ENCODE measurements at places on chromosomes 1 and 21.

- no peak for DNase-seq
Measured at GRCh38 chr1:15662477-15662876, 21.6 kb upstream of the PLEKHM2 start.

GRCh38 chr1:100536031-100536430, 1.9 kb upstream of the GPR88 start:
- DNase-seq, result no peak

GRCh38 chr1:164635803-164636731, 77.1 kb downstream of the PBX1 start:
- DNase-seq, result no peak

DNA sequence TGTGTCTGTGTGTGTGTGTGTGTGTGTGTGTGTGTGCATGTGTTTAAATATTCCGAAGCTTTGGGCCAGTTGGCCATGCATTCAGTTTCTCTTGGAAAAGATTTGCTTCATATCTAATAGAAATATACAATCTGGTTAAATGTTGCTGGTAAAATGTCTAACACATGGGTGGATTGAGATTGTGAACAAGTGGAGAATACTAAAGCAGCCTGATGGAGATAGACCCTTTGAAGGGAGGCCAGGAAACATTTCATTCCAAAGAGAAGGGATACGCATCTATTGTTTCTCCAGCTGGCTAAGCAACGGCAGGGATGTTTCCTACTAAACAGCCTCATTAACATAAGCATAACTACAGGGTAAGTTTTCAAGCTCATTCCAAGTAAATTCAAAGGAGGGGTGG, 257.5 kb upstream of the PTBP2 start:
- no peak for DNase-seq

GRCh38 chr21:42593007-42593814, 60.2 kb upstream of the PDE9A start:
- DNase-seq, result peak; percentile 90

GRCh38 chr1:208177656-208178055, 66.5 kb downstream of the PLXNA2 start:
- no peak for DNase-seq

- DNase-seq, result no peak
Measured at GRCh38 chr1:65483993-65484754, 63.7 kb downstream of the LEPR start.

DNA sequence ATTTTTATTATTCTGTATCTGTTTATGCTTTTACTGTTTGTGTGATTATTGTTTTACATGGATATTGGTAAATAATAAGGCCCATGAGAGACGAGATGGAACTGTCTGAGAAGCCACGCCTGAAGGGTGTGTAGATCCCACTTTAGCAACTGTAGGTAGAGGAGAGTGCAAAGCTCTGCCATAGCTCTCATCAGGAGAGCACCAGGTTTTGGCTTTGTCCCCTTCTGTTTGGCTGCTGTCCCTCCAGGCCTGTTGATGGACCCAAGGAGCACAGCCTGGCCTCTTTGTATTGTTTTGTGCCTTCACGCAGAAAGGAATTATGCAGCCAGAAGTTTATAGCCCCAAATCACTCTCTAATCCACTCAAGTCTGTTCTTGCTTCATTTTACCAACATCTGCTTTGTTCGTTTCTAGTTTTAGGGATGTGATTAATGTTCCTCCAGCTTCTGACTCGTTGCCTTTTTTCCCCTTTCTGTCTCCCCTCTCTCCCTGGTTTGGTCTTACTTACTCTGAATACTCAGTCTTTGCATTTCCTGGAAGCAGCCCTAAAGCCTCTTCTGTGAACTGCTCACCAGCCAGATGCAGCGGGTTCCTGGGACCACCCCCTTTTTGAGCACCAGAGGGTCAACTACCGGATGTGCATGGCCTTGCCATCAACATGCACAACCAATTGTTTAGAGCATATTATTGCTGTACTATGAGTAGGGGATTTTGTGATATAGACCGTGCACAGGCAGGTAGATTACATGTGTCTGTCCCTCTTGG, 127.3 kb downstream of the HHAT start:
- peak; percentile 69 for DNase-seq

DNA sequence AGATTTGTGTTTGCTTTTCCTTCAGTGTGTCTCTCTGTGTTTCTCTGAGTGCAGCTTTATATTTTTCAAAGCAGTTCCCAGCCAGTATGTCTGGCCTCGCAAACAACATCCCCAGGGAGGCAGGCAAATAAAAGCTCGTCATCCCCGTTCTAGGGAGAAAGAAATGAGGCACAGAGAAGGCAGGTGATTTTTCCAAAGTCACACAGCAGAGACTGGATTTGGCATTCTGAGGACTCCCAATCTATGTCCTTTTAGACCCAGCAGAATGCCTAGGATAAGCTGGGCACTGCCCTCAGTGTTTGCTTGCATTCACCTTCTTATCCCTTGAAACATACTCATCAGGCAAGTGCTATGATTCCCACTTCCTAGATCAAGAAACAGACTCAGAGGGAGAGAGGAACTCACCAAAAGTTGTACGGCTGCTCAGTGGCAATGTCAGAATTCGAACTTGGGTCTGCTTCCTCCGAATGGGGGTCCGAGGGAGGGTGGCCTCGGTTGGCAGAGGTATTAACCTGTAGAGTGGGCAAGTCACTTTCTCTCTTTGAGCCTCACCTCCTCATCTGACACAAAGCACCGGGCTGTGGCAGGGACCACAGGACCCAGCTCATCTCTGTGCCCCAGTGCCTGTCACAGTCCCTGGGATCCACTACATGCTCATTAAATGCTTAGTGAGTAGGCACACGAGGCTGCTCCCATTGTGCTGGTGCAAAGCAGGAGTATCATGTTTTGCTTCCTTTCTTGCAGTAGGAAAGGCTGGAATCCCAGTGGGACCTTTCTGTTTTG, 4.2 kb downstream of the RAP1GAP start:
- DNase-seq, result no peak

DNA sequence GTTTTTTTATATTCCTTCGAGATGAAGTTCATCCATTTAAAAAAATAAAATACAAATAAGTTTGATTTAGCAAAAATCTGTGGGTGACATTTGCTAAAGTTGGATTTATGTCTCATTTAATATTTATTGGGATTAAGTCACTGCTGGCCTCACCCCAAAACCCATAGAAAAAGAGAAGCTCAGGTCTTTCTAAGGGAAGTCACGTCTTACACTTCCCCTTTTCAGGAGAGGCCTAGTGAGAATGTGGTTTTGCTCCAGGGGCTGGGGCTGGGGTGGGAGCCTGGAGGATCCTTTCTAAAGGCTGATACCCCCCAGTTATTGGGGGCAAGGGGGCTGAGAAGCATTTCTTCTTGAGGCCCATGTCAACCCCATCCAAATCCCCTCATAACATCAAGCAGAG, 300.3 kb downstream of the DSCAM start:
- no peak for DNase-seq

DNA sequence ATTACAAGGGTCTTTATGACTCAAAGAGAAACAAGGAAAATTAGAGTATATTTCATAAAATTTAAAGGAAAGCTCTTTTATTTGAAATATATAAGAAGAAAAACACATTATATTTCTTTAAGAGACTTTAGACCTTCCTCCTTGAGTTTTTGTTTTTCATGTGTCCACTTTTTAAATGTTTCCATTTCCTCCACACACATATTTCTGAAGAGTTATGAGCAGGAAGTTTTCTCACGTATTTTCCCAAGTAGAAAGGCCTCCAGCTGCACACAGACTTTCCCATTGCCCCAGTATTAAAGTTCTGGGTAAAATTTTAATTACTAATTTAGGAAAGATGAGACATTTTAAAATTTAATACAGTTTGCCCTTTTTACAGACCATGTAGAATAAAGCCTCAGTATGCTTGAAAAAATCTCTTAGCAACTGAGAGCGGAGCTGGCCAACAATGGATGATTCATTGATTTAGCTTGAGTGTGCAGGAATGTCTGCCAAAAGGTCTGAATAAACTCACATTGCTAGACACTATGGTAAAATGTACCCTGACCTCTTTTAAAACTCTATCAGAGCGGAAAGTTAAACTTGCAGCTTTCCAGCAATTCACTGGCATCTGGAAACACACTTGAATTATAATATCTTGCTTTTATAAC, 57.9 kb downstream of the DDAH1 start:
- DNase-seq, result peak; percentile 38

GRCh38 chr1:90593312-90593711, 123.8 kb downstream of the BARHL2 start:
- DNase-seq, result no peak

DNA sequence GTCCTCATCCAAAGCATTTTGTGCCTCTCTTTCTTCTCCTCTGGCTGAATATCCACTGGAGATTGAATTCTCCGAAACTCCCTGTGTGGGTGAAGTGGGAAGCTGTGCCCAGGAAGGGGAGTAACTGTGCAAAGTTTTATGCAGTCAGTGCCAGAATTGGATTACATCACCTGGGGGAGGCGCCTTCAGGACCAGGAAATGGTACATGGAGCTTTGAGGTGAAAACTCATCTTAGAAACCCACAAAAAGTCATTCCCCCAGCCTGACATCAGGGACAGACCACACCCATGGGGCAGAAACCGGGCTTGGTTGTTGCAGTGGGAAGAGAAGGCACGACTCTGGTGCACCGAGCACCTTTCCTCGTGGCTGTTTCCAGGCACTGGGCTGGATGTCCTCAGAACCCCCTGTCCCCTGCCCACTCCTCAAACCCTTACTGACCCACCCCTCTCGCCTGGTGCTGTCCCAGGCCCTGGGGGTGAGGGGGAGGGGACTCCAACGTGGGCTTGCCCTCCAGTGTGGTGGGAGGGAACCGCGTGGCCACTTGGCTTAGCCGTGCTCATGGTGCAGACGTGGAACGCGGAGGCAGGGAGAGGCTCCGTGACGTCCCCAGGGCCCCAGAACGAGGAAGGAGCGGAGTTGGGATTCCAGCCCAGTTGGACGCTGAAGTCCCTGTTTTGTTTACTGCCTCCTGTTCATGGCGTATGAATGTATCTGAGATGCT, 15.7 kb downstream of the TFF3 start:
- no peak for DNase-seq

DNA sequence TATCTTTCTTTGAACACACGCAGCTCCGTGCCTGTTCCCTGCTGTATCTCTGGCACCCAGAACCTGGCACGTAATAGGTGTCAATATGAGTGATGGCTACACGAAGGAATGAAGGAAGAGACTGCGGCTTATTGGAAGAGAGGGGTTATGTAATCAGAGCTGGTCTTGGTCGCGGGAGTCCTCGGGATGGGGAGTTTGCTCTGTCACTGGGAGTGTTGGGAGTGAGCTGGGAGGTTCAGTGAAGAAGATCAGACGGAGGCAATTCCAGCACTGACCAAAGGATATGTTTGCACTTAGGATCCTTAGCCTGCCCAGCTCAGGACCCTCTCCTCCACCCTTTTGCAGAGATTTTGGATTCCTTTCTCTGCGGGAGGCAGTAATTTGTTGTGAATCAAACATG, 709.1 kb downstream of the PTPRU start:
- DNase-seq, result no peak

DNA sequence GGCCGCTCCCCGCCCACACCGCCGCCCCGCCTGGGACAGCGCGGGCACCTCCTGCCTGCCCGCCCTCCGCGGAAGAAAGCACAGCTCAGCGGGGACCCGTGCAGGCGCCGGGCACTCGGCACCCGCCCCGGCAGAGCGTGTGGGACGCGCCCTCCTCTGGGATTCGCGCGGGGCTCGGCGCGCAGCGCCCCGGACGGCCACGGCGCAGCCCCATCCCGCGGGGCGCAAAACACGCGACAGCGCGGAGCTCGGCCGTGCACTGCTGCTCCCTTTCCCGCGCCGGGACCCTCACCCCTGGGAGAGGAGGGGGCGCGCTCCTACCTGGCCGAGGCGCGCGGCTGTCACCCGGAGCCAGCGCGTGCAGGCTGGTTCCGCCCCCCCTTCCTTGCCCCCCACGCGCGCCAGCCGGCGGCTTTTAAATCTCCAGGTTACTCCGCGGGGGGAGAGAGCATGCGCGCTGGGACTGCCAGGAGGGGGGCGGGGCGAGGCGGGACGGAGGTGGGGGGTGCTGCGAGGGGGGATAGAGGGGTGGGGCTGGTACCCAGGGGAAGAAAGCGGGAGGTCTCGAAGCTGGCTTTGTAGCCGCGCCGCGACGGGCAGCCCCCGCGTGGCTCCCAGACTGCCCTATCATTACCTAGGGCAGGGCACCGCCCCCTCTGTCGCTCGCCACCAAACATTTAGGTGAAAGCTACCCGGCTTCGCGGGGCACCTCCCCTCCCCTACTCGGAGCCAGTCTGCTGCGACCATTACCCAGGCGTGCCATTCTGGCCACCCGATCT, at the start of gene SLC45A3:
Gene SLC45A3, minus strand, starts transcription at position 437 of the 779 bp plus-strand sequence. CDS start 15,853 bp downstream, outside the sequence.
- peak; percentile 56 for DNase-seq

GRCh38 chr1:190303501-190303900, 174.2 kb downstream of the BRINP3 start:
- DNase-seq, result peak; percentile 44

DNA sequence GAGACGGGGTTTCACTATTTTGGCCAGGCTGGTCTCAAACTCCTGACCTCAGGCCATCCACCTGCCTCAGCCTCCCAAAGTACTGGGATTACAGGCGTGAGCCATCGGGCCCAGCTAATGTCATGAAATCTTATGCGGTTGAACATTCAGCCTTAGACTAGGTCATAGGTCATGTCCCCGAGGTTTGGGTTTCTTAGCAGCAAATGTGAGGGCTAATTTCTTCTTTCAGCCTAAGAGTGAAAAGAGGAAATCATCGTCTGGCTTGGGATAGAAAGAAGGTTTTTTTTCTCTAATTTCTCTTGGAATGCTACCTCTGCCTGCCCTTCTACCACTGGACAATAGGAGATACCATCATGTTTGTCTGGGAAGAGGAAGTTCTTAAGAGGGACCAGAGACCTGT, 18.0 kb upstream of the PIK3CD start:
- no peak for DNase-seq

DNA sequence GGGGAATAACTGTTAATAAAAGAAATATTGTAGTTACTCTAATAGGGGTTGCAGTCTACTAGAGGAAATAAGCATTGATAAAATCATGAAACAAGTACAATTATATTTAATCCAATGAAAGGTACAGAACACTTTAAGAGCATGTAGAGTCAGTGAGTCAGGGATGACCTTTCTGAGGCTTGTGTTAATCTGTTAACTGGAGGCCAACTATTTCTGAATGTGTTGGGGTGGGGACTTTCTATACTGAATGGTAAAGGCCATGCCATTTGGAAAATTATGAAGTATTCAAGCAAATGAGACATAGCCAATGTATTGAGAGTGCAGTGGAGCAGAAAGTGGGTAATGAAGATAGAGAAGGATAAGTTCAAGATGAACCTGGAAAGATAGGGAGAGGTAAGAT, 646.2 kb downstream of the ADGRL2 start:
- no peak for DNase-seq

Data from cerebellum (tissue), 4 donors.